GOT3 (cell line): ENCODE measurements at places on chromosomes 16 and 17.

GRCh38 chr16:681746-682427, 1.7 kb downstream of the STUB1 start:
- DNase-seq, result no peak

- DNase-seq, result no peak
Measured at GRCh38 chr17:42411905-42412679, 11.0 kb downstream of the CAVIN1 start.

- no peak for DNase-seq
Measured at GRCh38 chr16:69217433-69217832, 30.5 kb downstream of the SNTB2 start.

- no peak for DNase-seq
Measured at GRCh38 chr17:16313139-16314090, 39.9 kb downstream of the CENPV start.

- no peak for DNase-seq
Measured at GRCh38 chr17:32241640-32242039, 24.0 kb upstream of the RHBDL3 start.

GRCh38 chr17:14006249-14006942, 62.9 kb upstream of the COX10 start:
- DNase-seq, result no peak

DNA sequence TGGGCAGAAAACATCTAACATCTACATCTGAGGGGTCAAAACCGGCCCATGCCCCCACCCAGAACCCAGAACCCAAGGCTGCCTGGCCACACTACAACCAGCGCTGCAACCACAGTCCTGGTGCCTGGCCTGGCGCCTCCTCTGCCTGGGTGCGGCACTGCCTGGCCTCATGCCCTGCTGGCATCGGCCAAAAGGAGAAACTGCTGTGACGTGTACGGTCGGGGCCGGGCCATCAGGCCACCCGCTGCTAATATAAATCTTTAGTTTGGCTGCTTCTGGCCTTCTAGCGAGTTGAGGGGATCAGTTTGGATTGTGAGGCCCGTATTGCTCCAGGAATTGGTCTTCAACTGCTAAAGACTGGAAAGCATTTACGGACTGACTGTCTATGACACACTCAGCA, 22.8 kb downstream of the TMEM204 start:
- no peak for DNase-seq

GRCh38 chr16:22739077-22739476, 74.9 kb upstream of the HS3ST2 start:
- DNase-seq, result no peak

GRCh38 chr16:12507366-12507765, 296.3 kb downstream of the CPPED1 start:
- DNase-seq, result no peak

DNA sequence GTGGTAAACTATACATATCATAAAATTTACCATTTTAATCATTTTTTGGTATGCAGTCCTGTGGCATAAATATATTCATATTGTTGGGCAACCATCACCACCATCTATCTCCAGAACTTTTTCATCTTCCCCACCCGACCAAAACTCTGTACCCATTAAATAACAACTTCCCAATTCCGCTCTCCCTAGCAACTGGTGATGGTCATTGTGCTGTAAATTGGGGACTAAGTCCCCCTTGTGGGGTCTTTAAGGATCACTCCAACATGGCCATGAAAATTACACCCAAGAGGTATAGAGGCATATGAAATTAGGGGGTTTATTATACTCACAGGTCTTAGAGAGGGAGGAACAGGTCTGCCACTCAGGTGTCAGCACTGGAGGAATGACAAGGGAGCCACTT, 57.4 kb upstream of the NKD1 start:
- no peak for DNase-seq

GRCh38 chr17:75338335-75338734, 49.1 kb upstream of the SLC25A19 start:
- DNase-seq, result no peak

DNA sequence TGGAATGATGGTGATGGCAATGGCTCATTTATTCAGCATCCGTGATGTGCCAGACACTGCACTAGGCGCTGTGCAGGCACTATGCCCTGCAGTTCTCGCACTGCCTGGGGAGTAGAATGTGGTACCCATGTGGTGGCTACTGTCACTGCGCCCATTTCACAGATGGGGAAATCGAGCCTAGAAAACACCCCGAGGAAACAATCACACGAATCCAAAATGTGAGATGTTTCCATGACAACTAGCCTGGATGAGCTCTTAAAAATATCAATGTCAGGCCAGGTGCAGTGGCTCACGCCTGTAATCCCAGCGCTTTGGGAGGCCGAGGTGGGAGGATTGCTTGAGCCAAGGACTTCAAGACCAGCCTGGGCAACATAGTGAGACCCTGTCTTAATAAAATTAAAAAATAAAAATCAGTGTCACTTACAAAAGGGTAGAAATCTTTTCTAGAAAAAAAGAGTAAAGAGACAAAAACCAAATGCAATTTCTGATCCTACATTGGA, 57.9 kb upstream of the TNRC6A start:
- DNase-seq, result no peak

GRCh38 chr17:74177018-74177450, 26.4 kb upstream of the RPL38 start:
- DNase-seq, result no peak
